ENCODE measurements at places on chromosomes 3 and 15.

GRCh38 chr3:85360742-85361387 lies 402.1 kb downstream of the CADM2 start:
- no peak for DNase-seq

DNA sequence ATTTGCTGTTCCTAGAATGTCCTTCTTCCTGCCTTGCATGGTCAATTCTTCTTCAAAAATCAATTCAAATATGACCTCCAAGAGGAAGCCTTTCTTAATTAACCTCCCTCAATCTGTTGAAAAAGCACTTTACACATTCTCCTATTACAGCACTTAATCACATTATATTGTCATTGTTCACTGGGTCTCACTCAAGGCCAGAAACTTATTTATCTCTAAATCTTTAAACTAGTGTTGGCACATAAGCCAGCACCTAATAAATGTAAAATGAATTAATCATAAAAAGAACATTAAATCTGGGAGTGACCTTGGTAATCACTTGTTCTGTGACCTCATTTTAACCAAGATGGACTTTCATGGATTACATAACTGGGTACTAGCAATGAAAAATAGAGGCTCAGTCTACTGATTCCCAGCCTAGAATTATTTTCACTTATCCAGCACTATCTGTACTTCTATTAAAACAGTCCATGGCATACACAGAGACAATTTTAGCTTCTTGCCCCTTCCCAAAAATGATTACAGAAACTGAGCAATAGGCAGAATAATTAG lies 22.1 kb downstream of the MSL2 start:
- no peak for DNase-seq

DNA sequence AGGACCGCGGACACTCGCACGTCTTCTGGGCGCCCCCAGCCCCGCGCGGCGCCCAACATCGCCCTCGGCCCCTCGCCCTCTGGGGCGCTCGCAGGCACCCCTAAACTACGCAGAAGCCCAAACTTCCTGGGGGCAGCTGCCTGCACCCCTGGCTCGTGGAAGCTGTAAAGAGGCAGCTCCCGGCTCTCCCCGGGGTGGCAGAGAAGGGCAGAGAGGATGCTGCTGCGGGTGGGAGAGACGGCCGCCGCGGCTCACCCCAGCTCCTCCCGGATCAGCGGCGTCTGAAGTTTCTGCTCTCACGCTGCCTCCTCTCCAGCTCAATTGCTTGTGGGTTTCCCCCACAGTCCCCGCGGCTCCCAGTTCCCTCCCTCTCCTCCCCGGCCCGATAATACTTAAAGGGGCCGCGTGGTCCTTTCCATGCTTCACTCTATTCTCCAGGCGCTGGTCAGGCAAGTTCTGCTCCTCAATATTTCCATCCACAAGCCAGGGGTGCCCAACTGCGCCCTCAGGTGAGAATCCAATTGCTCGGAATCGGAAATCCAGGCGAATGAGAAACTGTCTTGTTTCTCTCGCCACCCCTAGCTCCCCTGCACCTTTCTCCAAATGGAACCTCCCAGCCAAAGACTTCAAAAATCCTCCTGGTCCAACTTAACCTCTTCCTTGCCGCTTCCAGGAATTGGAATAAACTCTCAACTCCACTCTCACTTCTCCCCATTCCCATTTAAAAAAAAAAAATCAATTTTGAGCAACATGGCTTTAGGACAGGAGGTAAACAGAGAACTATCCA lies 748.5 kb downstream of the ROBO1 start:
- no peak for DNase-seq

GRCh38 chr15:78280319-78281072 lies 16.1 kb downstream of the DNAJA4 start:
- DNase-seq = no peak

GRCh38 chr15:61784734-61785133 lies 275.5 kb downstream of the VPS13C start:
- DNase-seq = no peak
